ENCODE measurements at places on chromosomes 13 and 19.
A peak's percentile ranks its signal among the peaks of the same experiment; 100 is the strongest.

GRCh38 chr13:83780227-83780626, 102.0 kb downstream of the SLITRK1 start:
- DNase-seq: no peak

- DNase-seq: no peak
Observed at GRCh38 chr19:47652285-47652684, 43.4 kb downstream of the BICRA start.

- no peak for DNase-seq
Observed at GRCh38 chr19:38547421-38547820, 70.3 kb downstream of the MAP4K1 start.

GRCh38 chr19:50537769-50538230, 24.1 kb upstream of the ASPDH start:
- peak; percentile 41 for DNase-seq

DNA sequence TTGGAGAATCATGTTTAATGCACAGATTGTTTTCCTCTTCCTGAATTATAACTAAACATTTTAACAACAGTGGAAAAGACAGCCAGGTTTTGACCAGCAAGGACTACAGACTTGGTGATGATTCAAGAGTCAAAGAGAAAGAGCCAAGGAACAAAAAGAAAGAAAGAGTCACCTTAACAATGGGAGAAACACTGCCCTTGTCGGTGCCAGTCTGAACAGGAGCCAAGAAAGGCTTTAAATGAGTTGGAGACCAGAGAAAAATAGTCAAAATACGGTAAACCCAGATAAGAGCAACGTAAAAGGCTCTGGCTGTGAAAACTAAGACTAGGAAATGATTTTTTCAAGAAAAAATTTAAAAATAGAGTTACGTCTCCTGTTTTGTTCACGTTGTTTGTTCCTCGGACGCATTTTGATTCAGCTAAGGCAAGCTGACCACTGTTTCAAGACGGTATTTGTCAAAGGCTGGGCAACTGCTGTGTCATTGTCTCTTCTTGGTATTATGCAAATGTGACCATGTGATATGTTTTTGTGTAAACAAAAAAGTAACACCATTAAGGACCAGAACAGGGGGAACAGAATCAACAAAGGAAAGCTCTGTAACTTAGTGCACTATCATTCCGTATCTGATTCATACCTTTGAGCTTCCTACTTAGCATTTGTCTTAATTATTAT, 634.5 kb downstream of the LIG4 start:
- DNase-seq: no peak

DNA sequence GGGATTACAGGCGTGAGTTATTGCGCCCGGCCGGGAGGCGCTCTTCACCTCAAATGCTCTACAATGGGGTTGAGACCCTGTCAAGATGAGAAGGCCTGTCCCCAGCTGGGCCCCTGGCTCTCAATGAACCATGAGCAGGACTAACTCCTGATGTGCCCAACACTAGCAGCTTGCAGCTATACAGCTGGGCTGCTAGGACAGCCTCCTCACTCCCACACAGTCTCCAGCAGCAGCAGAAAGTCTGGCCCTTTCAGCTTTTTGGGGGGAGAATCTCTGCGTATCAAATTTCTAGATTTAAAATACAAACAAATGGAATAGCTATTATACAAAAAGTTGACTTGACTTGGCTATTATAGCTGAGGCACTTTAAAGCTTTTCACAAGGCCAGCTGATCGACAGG, 30.2 kb downstream of the TMTC4 start:
- DNase-seq: no peak

- no peak for DNase-seq
Observed at GRCh38 chr19:45117167-45117594, 24.2 kb downstream of the PPP1R37 start.

DNA sequence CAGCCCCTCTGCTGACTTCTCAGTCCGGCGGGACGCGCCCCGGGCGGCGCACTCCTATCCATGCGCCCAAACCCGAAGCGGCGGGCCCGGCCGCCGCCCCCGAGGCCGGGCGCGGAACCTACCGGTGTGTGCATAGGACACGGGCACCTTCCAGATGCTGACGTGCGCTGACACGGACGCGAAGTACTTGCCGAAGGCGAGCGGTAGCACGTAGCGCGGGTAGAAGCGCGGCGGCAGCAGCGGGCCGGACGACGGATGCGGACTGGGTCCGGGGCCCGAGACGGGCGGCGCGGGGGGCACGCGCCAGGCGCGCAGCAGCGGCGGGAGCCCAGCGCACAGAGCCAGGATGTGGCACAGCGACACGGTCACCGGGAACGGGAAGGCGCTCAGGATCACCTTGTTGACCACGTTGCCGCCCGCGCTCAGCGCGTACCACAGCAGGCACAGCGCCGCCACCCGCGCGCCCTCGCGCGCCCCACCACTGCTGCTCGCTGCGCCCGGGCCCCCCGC, 338 bp downstream of the SLC35E1 start:
- peak; percentile 23 for DNase-seq

DNA sequence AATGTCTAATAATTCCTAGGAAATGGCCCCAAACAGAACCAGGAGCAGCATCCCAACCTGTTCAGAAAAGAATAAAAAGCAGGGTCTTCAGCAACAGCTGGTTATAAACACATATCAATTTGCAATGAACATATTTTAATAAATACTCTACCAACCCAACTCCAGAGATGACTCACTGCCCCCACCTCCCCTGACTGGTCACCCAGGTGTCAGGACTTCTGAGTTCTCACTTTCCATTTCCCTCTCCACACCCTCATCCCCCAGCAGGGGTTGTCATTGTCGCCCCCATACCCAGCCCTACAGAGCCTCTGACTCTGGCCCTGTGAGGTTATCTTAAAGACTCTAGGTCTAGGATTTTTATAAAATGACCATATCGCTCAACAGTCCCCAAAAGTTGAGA, 6.9 kb downstream of the SERPINE3 start:
- no peak for DNase-seq

- no peak for DNase-seq
Observed at GRCh38 chr19:18339723-18340122, 675 bp upstream of the PGPEP1 start.

- no peak for DNase-seq
Observed at GRCh38 chr13:21973437-21974125, 302.7 kb downstream of the FGF9 start.

GRCh38 chr13:102195566-102196462, 206.0 kb downstream of the FGF14 start:
- DNase-seq: no peak

DNA sequence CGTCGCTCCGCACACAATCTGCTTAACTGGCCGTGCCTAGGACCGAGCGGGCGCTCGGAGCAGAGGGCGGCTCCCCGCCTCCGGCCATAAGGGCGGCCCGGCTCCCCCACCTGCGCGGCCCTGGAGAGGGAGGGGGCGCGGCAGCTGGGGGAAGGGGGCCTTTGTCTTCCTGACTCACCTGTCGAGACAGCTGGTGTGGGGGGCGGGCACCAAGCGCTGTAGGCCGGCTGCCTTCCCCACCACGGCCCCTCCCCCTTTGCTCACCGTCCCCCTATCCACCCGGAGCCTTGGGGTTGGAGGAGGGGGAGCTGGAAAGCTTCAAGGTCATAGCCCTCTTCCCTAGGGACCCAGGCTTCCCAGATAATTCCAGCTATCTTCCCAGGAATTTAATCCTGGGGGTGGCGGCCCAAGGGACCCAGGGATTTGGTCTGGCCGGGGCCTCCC, 1.2 kb downstream of the VASP start:
- peak; percentile 41 for DNase-seq

DNA sequence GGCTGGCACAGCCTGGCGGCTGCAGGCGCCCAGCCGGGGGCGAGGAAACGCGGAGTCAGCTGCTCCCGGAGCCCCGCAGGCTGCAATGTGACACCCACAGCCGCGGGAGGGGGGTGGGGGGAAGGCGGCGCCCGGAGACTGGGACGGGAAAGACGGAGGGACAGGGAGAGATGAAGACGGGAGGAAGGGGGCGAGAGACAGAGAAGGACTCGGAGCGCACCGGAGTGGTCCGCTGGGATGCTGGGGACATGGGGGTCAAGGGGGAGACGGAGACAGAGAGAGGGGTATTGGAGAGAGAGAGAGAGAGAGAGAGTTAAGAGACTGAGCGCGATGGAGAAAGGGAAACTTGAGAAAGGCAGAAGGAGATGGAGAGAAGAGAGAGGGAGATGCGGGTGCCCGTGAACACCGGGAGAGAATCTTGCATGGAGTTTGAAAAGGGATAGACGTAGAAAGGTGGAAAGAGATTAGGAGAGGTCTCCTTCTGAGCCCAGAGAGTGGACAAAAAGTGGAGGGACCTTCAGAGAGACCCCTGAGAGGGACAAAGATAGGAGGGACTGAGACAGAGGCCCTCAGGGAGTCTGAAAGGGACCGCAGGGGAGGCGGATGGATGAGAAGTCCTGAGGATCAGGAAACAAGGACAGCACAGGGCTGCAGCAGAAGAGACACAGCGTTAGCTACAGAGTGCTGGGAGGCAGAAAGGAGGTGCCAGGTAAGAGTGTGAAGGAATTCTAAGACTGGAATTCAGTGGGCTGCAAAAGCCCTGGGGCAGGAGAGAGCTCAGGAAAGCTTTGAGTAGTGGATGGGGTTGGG, 1.0 kb downstream of the SCN1B start:
- DNase-seq: no peak

GRCh38 chr13:94601446-94602431, at the start of gene GPR180:
TSS of gene GPR180 (plus strand) at chr13:94601857. CDS start at chr13:94601928, 71 bp downstream.
- peak; percentile 83 for DNase-seq

DNA sequence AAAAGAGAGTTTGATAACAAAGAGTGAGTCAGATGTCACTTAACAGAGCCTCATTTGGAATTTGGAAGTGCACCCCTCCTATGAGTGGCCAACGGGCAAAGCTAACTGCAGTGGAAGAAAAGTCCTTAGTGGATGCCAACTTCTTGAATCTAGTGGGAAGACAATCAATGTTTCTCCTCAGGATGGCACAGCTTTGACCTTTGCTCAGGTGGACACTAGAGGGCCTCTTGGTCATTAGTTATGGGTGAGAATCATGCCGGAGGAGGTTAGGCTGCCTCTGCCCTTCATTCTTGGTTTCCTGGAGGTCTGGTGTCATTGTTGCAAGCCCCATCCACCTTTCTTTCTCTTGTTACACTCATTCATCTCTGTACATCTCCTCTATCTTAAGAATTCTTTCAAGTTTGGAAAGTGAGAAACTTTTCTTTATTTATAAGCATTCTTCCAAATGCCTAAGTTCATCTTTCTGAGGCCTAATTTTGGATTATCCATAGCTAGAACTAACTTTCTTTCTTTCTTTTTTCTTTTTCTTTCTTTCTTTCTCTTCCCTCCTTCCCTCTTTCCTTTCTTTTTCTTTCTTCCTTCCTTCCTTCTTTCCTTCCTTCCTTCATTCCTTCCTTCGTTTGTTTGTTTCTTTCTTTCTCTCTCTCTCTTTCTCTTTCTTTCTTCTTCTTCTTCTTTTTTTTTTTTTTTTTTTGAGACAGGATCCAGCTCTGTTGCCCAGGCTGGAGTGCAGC, 327.2 kb upstream of the TSHZ3 start:
- DNase-seq: no peak

- no peak for DNase-seq
Observed at GRCh38 chr19:42619271-42619670, 24.5 kb upstream of the CEACAM8 start.

- DNase-seq: no peak
Observed at GRCh38 chr19:3162418-3163229, 15.9 kb upstream of the S1PR4 start.

GRCh38 chr19:45162608-45163143, 1.9 kb upstream of the NKPD1 start:
- DNase-seq: no peak

- DNase-seq: no peak
Observed at GRCh38 chr19:15588265-15588664, 26.8 kb upstream of the CYP4F8 start.

DNA sequence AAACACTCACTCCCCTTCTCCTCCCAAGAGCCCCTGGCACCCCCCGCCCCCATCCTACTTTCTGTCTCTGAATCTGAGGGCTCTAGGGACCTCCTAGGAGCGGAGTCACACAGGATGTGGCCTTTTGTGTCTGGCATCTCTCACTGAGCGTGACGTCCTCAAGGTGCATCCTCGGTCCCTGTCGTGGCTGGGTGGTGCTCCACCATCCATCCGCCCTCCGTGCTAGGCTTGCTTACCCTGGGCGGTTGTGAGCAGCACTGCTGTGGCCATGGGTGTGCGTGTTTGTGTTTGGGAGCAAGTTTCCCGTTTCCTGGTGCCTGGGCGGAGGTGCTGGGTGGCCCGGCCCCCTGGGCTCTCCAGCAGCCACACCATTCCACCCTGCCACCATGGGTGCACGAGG, 12.2 kb downstream of the PLEKHJ1 start:
- peak; percentile 50 for DNase-seq

GRCh38 chr13:101739382-101740178, 287.1 kb downstream of the ITGBL1 start:
- no peak for DNase-seq

Data from CD8-positive, alpha-beta memory T cell (primary cell).